ENCODE measurements at places on chromosomes 7 and 10.

GRCh38 chr10:112687647-112688046, 240.6 kb downstream of the VTI1A start:
- DNase-seq, result no peak

- no peak for DNase-seq
Measured at GRCh38 chr7:143375298-143376034, 5.7 kb upstream of the ZYX start.

- no peak for DNase-seq
Measured at GRCh38 chr7:41418337-41418736, 284.6 kb downstream of the INHBA start.

DNA sequence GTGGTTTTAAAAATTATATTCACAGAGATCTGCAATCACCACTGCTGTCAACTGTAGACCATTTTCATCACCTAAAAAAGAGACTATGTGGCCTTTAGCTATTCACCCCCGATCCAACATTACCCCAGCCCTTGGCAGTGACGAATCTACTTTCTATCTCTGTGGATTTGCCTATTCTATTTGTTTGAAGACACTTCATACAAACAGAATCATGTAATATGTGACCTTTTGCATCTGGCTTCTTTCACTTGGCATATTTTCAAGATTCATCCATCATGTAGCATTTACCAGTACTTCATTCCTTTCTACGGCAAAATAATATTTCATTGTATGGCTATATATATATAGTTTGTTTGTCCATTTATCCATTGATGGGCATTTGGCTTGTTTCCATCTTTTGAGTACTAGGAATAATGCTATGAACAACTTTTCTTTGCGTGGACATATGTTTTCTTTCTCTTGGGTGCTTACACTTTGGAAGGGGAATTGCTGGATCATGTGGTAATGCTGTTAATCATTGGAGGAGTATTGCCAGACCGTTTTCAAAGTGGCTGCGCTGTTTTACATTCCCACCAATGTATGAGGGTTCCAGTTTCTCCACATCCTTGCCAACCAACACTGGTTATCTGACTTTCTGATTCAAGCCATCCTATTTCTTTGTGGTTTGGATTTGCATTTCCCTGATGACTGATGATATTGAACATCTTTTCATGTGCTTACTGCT, 22.3 kb downstream of the ADAMTS14 start:
- no peak for DNase-seq

DNA sequence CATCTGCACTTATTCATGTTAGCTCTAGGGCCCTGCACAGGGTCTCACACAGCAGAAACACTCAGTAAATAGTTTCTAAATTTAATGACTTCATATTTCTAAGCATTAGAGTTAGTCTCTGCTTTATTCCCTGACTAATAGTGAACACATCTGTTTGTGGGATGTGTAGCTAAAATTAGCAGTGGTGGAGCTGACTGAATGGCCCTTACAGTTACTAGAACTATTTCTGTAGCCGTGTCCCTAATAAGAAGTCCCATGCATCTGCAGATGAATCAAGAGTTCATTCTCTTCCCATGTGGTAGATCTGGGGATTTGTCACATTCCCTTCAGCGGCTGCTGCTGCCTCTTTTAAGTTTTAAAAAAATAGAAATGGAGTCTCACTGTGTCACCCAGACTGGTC, 11.7 kb downstream of the MAP3K8 start:
- no peak for DNase-seq

DNA sequence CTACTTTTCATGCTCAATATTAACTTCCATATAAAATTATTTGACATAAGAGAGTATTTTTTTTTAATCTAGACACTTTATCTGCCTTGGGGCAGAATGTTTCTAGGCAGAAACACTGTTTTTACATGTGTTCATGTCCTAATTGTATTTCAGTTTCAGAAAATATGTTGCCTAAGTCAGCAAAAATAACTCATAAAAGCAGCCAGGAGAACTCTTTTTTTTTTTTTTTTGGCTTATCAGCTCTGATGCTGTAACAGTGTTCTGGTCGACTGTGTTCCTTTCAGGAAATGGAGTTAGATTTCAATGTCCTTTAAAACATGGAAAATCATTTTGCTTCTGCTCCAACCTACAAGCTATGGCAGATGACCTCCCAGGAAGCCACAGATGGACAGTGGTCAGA, 63.2 kb upstream of the OPALIN start:
- no peak for DNase-seq

All from activated CD4-positive, alpha-beta T cell treated with anti-CD3 and anti-CD28 coated beads for 1 hour (primary cell).